Stimulated activated CD8-positive, alpha-beta memory T cell treated with anti-CD3 and anti-CD28 coated beads, Interleukin-7, amount 100 ng/mL, for 4 hours (primary cell): ENCODE measurements at places on chromosomes 5 and 9.
A peak's percentile ranks its signal among the peaks of the same experiment; 100 is the strongest.

DNA sequence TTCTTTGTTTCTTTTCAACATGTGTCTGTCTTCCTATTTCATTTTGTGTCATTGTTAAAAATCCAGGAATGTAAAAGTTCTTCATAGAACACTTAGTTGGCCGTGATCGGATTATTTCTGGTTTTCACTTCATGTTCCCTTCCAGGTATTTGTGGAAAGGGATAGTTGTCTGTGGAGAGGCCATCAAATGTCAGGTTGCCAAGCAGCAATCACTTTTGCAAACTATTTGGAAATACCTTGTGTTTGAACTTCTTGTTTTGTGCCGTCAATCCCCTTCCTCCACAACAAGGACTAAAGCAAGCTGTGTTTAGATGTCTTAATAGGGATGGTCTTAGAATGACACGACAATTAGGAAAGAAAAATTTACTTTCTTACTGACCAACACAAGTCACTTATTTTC, 116.9 kb upstream of the MPDZ start:
- no peak for DNase-seq

GRCh38 chr5:520196-520849, 3.9 kb downstream of the SLC9A3 start:
- no peak for DNase-seq

DNA sequence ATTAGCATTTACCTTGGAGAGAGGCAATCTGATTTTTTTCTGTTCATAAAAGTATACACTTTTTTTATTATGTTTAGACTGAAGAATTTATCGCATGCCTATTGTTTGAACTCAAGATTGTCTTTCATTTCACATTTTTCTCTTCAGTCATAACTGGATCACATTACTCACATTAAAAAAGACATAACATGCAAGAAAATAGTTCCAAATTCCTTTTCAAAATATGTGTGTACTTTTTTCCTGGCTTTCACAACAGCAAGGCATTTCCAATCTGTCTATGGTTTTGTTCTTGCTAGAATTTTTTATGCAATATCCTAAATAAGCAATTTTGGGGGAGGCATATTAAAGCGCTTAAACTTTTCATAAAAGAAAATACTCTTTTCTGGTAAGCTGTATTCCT, 21.2 kb downstream of the FTMT start:
- DNase-seq, result no peak

DNA sequence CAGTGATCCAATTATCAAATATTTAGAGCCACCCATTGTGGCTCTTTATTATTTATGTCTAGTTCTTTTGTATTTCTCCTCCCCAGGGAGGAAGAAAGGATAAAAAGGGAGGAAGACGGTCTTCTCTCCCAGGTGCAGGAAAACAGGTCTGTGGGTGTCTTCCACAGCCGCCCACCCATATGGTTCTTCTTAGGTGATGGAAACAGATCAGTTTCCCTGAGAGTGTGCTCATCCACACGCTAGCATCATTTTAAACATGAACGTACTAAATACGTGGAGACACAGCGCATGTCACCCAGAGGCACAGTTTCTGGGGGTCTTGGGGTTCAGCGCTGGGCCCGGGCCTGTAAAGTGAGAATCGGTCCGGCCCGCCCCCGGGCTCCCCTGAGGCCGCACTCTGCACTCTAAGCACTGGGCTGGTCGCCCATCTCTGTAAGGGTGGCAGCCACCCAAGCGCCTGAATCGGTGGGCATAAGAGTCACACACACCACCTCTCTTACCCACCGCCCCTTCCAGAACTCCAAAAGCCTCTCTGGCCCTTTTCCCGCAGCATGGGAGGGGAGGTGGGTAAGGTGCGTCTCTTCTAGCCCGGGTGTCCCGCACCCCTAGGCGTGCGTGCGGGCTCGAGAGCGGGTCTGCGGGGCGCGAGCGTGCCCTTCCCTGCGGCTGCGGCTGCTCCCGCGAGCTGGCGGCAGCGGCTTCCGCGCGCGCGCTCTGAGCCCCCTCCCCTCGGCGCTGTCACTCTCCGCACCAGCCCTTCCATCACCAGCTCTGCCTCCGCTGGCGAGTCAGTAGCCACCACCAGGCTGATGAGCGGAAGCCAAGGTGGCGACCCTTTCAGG, 1.3 kb downstream of the PTCH1 start:
- peak; percentile 19 for DNase-seq

GRCh38 chr5:101782352-101783103, 513.6 kb downstream of the SLCO4C1 start:
- DNase-seq, result no peak

GRCh38 chr9:35845824-35846771, 17.1 kb downstream of the TMEM8B start:
- no peak for DNase-seq

DNA sequence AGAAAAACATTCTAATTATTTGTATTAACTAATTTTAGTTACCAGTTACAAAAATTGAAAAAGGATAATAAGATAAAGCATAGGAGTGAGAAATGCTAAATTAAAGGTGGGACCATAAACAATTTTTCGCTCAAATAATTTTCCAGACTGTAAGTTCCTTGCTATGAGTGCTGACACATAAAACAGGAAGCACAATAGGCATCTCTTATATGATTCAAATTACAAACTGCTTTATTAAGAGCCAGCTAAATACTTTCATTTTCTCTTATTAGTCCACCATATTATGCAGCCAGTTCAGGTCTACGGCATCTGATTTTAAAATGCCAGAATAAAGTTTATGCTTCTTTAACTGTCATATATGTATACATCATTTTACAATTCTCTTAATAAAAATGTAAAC, 4.4 kb downstream of the RC3H2 start:
- no peak for DNase-seq

DNA sequence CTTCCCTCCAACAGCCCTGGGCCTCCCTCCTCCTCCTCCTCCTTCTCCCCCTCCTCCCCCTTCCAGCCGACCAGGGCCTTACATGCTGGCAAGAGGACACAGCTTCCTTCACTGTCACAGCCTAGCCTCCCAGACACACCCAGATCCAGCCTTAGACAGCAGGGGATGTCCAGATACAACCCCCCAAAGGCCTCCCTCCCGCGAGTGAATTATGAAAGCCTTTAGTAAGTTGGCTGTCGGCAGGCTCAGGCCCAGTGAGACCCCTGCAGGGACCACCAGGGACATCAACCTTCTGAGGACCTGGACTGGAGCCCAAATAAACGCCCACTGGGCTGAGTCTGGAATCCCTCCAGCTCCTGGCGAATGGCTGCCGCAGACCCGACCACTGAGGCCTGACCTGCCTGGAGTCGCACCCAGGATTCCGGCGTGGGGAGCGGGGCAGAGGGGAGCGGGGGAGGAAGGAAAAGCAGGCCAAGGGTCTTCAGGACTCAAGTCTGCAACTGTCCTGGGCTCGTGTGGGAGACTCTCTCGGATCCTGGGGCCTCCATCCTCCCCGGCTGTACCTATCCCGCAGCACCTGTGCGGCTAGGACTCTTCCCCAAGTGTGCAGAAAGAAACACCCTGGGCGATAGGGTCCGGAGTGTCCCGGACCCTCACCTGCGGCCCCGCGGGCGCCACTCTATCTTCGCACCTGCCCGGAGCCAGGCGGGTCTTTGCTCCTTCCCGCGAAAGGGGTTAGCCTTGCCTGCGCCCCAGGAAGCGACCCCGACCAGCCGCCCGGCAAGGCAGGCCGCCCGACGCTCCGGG, 705 bp downstream of the SEPTIN8 start:
- no peak for DNase-seq

- no peak for DNase-seq
Observed at GRCh38 chr9:92294297-92294676, 790 bp upstream of the IARS1 start.

- DNase-seq, result no peak
Observed at GRCh38 chr9:100852088-100852487, 176.4 kb upstream of the PLPPR1 start.

GRCh38 chr9:106752581-106752980, 110.4 kb upstream of the ZNF462 start:
- no peak for DNase-seq

DNA sequence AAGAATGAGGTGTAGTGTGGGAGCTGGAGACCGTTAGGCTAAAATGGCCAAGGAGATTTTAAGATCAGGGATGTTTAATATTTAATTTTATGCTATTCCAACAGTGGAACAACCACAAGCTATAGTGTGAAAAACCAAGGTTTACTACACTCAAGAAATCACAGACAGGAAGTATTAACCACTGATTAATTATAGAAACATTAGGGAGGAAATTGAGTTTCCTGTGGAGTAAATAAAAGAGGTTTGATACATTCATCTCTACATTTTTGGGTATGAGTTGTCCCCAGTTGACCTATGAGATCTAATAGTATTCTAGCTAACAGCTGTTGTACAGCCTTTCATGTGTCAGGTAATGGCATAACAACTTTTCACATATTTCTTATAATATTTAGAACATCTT, 103.7 kb upstream of the MPDZ start:
- DNase-seq, result no peak

GRCh38 chr5:149999866-150000255, 593 bp downstream of the TIGD6 start:
- DNase-seq, result no peak

- DNase-seq, result no peak
Observed at GRCh38 chr9:4296217-4296616, 3.7 kb downstream of the GLIS3 start.

DNA sequence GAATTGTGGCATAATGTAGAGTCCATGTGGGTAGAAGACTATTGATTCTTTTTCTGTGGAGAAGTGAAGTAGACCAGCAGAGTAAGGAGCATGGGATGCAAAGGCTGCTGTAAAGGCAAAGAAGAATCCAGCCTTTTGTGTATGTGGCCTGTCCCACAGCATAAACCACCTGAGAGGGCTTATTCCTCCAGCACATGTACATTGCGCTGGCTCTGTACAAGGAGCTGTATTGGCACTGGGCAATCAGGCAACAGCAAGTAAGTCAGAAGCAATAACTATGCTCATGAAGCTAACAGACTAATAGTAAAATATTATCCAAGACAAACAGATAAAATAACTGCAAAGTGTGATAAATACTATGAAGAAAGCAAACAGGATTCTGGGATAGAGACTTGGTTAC, 86.2 kb downstream of the LURAP1L start:
- no peak for DNase-seq

- no peak for DNase-seq
Observed at GRCh38 chr9:120040896-120041295, 539.1 kb downstream of the CDK5RAP2 start.

DNA sequence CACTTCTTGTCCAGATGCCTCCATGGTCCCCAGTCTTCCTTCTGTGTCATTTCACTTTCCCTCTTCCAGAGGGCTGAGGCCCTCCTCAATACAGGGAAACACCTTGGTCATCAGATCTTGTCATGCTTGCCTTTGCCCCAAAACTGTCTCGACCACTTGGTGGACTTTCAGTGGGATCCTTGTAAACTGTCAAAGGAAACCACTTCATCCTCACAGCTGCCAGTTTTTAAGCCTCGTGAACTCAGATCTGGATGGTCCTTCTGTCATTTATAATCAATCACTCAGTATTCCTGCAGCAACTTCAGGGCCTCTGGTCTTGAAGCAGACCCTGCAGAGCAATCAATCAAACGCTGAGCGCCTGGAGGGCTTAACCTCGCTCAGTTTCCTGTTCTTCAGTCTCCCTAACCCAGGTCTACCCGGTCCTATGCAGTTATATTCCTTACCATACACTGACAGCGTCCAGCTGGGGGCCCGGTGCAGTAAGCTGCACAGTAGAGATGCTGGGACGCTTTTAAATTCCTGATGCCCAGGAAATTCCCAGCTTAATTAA, 74.6 kb downstream of the GOLPH3 start:
- no peak for DNase-seq
